ENCODE measurements at places on chromosomes 3 and 15.

DNA sequence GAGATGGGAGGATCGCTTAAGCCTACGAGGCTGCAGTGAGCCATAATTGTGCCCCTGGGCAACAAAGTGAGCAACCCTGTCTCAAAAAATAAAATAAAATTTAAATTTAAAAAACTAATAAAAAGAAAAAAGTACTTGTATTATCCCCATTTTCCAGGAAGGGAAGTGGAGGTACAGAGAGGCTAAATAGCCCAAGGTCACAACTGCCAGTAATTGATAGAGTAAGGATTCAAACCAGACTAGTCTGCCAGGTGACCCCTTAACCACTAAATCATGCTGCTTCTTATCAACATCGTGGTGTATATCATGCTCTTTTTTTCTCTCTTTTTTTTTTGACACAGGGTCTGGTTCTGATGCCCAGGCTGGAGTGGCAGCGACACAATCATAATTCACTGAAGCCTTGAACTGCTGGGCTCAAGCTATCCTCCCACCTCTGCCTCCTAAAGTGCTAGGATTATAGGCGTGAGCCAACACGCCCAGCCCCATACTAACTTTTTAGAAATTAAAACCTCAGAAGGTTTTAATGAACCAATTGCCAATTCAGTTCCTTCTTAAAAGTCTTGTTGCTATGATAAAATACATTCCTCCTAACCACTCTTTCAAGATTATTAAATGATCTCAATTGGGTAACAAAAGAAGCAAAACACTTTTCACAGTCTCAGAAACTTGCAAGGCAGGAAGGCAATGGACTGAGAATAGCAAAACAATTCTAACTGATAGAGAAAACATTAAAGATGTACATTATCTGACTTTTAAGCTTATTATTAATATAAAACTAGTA, 30.5 kb downstream of the HERC1 start:
- no peak for DNase-seq

GRCh38 chr15:63870043-63870394, 36.3 kb upstream of the HERC1 start:
- no peak for DNase-seq

GRCh38 chr3:46410669-46411068, 3.6 kb downstream of the CCRL2 start:
- no peak for DNase-seq

- DNase-seq: no peak
Observed at GRCh38 chr3:120092474-120092873, 1.8 kb downstream of the GSK3B start.

- DNase-seq: peak; percentile 45
Observed at GRCh38 chr15:57146506-57147201, 228.2 kb downstream of the TCF12 start.

- DNase-seq: no peak
Observed at GRCh38 chr3:166607933-166608521, 770.8 kb upstream of the BCHE start.

DNA sequence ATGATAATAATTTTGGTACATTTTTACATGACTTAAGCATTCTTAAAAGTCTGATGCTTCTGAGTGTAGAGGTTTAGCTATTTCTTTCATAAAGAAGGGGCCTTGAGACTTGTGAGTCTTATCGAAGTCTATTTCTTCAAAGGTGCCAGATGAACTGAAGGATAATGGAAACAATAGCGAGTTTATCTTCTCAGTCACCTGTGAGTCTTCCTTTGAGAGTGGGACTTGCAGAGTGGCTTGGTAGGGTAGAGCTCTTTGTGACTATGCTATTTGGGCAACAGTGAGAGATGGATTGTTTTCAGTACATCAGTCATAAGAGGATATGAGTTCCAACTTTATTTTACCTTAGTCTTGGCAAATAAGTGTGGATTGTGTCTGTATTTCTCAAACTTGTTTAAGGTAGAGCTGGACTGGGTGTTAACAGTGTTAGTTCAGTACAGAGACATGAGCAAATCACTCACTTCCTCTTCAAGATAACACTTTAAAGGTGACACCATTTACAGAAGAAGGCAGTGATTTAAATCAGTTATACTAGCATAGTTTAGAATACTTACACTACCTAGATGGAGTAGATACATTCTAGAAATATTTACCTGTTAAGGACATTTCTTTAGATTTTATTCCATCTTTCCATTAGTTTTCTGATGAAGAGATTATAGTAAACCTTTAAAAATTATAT, 3.2 kb downstream of the AKAP13 start:
- no peak for DNase-seq

GRCh38 chr3:13016083-13016720, 57.0 kb downstream of the IQSEC1 start:
- DNase-seq: peak; percentile 88

All from Jurkat, Clone E6-1 (cell line).